H7 (cell line): ENCODE measurements at places on chromosomes 3 and 15. TPM values are rescaled to one million over a fixed set of nuclear protein-coding genes. Genes with fewer than 3 reads are reported as not detected.

DNA sequence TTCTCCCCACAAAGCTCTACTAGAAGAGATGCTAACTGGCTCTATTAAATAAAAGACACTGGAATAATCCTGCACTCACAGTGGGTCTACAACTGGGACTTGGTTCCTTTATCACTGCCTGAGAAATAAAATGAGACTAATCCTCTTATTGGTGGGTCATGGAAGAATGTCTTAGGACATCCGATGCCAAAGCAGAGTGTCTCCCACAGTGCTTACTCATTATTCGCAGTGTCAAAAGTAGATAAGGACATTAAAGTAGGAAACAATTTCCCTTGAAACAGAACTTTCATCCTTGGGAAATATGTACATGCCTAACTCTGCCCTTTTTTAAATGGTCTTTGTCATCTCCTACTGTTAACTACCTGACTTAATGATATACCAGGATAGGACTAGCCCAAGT, 71.5 kb downstream of the GSK3B start:
- no peak for DNase-seq

- DNase-seq, result no peak
These were observed 50.8 kb downstream of the RBMS3 start for GRCh38 chr3:29331456-29332194.

DNA sequence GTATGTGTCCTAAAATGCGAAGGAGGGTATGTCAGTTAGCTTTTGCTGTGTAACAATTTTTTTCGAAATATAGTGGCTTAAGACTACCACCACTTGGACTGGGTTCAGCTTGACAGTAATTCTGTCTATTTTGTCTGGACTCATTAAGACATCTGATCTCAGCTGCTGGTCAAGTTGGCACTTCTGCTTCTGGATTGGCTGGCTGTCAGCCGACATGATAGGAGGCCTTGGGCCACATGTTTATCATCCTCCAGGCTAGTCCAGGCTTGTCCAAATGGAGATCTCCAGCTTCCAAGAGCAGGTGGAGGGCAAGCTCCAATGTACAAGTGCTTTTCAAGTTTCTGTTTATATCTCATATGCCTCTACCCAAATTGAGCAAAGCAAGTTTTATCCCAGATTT, 95.9 kb downstream of the GALK2 start:
- DNase-seq, result no peak

DNA sequence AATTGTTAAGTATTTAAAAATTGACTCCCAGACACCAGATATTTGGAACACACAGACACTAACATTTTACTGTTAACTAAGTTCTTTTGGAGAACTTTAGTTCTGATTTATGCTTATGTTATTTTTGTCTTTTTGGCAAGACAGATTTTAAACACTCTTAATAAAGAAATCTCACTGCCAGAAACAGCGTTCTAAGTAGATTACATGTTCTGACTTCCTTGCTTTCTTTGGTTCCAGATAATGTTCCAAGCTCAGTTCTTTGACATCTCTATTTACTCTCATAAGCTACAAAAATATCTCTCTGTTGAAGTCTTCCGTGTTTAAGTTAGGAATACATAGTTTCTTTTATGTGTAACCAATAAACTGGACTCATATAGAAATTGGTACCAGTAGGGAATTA, 1699.6 kb downstream of the OTOL1 start:
- DNase-seq, result no peak

DNA sequence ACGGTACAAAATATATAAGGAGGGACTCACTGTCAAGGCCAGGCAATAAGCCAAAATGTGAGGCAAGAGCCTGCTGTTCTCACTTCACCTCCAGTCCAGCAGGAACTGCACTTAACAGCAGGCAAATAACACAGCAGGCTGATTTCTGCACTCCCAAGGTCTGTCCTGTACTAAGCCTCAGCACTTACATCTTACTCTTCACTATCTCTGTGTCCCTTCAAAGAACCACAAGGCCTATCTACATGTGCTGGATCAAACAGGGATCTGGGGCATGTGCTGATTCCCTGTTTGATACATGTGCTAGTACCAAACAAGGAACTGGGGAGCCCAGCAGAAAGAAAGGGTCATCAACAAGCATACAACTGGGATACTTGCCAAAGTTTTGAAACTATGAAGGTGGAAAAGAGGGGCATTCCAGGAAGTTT, 22.2 kb downstream of the UACA start:
- no peak for DNase-seq

DNA sequence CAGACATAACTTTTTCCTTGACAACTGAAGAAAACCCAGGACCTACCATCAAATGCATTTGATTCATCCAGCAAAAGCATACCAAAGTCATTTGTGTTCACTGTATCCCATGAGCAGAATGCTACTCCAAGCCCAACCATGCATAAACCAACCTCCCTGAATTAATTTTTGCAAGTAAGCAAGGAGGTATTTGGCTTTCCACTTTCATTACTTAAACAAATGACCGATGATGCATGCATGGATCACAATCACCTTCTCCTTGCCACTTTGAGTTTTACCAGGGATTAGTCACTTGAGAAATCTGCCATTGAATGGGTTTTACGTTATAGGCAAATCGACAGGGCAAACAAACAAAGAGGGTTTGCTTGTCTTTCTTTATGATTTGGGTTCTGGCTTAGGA, 214.8 kb downstream of the FMN1 start:
- DNase-seq, result no peak

- DNase-seq, result no peak
These were observed 209.7 kb downstream of the P3H2 start for GRCh38 chr3:189911001-189911400.

The SCAMP5 gene
- 17.7 and 23.0 TPM in 2 replicates for total RNA-seq

DNA sequence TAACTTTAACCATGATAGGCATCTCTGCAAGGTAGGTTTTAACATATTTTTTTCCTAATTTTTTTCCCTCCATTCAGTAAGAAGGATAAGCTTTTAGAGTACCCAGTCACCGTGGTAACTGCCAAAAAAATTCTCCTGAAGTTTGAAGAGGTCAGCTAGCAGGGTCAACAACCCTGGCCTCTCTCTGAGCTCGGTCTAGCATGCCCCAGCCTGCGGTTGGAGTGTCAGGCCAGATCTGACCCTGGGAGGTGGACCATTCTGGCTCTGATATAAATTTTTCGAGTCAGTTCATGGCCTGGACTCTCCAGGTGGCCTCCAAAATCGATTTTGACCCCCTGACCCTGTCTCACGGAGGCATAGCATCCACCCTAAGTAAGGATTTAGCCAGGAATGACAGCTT, 29.7 kb downstream of the SOX2 start:
- no peak for DNase-seq

- DNase-seq, result no peak
These were observed 83.4 kb downstream of the ATP1B3 start for GRCh38 chr3:141959589-141960554.

- no peak for DNase-seq
These were observed 62.0 kb upstream of the ARNT2 start for GRCh38 chr15:80342148-80342547.

The GOLGA6C gene
- total RNA-seq, result 0.07 and 0.24 TPM in 2 replicates

GRCh38 chr3:161540594-161540993, 44.0 kb downstream of the OTOL1 start:
- no peak for DNase-seq

DNA sequence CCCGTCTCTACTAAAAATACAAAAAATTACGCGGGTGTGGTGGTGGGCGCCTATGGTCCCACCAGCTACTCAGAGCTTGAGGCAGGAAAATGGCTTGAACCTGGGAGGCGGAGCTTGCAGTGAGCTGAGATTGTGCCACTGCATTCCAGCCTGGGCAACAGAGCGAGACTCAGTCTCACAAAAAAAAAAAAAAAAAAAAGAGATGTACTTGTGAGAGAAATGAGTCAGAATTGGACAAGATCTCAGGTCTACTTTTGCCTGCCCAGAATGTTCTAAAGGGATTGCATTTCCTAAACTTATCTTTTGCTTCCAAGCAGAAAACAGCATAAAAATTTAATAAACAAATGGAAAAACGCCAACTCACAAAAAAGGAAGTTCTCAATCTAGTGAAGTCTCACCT, 167.5 kb downstream of the NR2F2 start:
- no peak for DNase-seq

DNA sequence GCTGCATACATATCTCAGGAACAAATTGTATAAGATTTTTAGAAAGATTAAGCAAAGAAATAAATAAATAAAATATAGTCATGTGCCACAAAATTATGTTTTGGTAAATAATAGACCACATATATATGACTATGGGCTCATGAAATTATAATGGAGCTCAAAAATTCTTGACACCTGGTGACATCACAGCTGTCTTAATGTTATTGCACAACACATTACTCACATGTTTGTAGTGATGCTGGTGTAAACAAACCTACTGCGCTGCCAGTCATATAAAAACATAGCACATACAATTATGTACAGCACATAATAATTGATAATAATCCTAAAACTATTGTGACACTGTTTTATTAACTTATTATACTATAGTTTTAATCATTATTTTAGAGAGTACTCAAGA, 1159.1 kb downstream of the SI start:
- no peak for DNase-seq

The ITGA11 gene
- 0.03 and 0.07 TPM in 2 replicates for total RNA-seq
